Esophagus muscularis mucosa (tissue), 4 donors: ENCODE measurements at places on chromosomes 1 and 21. TPM values are rescaled to one million over a fixed set of nuclear protein-coding genes. Genes with fewer than 3 reads are reported as not detected.

Gene CAPN2
- 91.9 TPM for total RNA-seq

Gene MTR
- total RNA-seq = 29.7 TPM

Gene THAP3
- total RNA-seq = 21.2 TPM

Gene DNALI1
- total RNA-seq = 15.4 TPM

Gene RHOC
- 222 TPM for total RNA-seq

Gene REG4
- total RNA-seq = not detected

Gene DYRK3
- total RNA-seq = 5.6 TPM

Gene TAF5L
- 27.4 TPM for total RNA-seq

Gene LIN28A
- not detected for total RNA-seq

Gene WNT3A
- not detected for total RNA-seq

Gene EXOC8
- 15.4 TPM for total RNA-seq

Gene NEXN
- total RNA-seq = 153 TPM

Gene MYOG
- total RNA-seq = not detected
